Mucosa of descending colon (tissue), 3 donors: ENCODE measurements at places on chromosomes 11 and 22. TPM values are rescaled to one million over a fixed set of nuclear protein-coding genes. Genes with fewer than 3 reads are reported as not detected.

DNA sequence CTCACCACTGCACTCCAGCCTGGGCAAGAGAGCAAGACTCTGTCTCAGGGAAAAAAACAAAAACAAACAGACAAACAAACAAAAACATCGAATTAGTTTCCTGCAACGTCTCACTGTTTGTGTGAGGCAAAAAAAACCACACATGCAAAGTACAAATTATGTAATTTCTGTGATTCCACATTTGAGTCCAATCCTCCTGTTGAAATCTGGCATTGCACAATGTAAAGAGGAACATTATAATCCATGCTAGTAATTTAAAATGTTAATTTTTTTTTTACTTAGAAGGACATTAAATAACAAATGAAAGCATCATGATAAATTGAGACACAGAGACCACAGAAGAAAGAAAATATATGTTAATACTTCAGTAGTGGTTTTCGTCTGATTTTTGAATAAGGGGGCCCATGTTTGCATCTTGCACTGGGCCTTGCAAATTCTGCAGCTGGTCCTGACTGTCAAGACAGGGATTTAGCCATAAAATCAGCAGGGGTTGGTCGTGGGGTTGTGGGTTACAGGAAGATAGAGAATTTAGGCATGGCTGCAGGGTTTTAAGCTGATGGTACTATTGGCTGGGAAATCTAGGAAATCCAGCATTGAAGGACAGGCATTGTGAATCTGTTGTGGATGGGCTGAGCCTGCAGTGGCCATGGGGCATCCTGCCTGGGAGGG is 102.6 kb upstream of the ALDH3B2 start:
- DNase-seq, result no peak

- no peak for DNase-seq
Observed at GRCh38 chr11:130269326-130269943, 45.3 kb downstream of the ZBTB44 start.

GRCh38 chr22:44811141-44811540 is 58.8 kb downstream of the ARHGAP8 start:
- no peak for DNase-seq

GRCh38 chr11:115257678-115258077 is 246.5 kb downstream of the CADM1 start:
- no peak for DNase-seq

DNA sequence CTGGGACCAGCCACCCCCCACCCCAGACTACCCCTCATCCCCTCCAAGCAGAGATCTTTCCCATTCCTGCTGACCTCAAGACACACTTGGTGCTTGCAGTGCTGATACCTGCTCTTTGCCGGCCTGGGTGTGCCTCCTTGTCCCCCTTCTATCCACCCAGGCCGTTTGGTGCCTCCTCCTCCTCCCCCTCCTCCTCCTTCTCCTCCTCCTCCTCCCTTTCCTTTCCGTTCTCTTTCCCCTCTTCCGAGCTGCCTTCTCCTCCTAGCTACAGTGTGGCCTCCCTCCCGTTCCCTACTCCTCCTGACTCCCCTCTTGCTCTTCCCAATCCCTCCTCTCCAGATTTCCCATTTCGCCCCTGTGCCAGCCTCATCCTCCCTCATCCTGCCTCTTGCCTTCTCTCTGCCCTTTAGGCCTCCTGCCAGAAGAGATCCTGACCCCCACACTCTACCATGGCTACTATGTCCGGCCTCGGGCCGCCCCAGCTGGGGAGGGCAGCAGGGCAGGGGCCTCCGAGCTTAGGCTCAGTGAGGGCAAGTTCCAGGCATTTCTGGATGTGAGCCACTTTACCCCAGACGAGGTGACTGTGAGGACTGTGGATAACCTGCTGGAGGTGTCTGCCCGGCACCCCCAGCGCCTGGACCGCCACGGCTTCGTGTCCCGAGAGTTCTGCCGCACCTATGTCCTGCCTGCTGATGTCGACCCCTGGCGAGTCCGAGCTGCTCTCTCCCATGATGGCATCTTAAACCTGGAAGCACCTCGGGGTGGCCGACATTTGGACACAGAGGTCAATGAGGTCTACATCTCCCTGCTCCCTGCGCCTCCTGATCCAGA is 712 bp downstream of the HSPB2 start:
- DNase-seq, result no peak

Gene OR5I1
- total RNA-seq, result not detected

Gene OR52E8
- total RNA-seq, result not detected

Gene C22orf39
- total RNA-seq, result 28.0 TPM

DNA sequence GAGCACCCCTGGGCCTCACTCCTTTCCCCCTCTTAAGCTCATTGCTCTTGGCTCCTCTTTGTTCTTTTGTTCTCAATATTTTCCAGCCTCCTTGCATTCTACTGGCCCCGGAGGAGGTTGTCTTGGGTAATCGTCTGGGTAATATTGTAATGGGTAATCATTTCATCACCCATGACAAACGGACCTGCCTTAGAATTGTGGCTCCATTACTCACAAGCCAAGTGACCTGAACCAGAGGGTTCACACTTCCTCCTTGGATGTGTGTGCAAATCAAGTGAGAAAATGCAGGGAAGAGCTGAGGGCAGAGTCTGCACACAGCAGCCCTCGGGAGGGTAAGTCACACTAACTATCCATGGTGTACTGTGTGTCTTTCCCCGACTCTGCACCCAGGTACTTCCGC is 305.0 kb downstream of the BUD13 start:
- DNase-seq, result no peak

Gene NOX4
- 1.2 TPM for total RNA-seq

- DNase-seq, result peak; percentile 39
Observed at GRCh38 chr11:66331542-66332370, 4.5 kb downstream of the RIN1 start.

DNA sequence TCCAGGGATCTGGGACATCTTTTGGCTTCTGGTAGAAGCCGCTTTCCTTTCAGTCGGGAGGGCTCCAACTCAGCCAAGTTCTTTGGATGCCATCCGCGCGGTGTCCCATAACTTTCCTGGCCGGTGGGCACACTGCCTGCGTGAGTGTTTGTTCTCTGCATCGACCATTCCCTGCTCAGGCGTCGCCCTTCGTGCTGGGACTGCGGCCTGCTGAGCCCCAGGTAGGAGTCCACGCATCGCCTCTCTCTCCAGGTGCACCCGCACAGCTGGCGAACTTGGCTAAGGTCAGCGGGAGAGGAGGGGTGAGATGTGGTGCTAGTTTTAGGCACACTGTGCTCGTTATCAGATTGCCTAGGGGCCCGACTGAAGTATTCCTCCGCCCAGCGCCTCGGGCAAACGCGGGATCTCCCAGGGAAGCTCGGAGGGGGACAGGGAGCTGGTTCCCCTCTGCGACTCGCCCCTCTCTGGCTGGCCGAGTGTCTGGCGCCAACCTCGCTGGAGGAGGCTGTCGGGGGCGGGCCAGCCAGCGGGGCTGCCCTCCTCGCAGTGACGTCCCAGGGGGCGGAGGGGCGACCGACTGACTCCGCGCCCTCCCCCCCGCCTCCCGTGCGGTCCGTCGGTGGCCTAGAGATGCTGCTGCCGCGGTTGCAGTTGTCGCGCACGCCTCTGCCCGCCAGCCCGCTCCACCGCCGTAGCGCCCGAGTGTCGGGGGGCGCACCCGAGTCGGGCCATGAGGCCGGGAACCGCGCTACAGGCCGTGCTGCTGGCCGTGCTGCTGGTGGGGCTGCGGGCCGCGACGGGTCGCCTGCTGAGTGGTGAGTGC is at the start of gene LAYN:
TSS of gene LAYN (plus strand) at position 607 of the 823 bp plus-strand sequence. CDS start at position 731, 124 bp downstream.
- peak; percentile 53 for DNase-seq

Gene UBQLNL
- total RNA-seq, result 0.32 TPM

Gene SERPIND1
- not detected for total RNA-seq

DNA sequence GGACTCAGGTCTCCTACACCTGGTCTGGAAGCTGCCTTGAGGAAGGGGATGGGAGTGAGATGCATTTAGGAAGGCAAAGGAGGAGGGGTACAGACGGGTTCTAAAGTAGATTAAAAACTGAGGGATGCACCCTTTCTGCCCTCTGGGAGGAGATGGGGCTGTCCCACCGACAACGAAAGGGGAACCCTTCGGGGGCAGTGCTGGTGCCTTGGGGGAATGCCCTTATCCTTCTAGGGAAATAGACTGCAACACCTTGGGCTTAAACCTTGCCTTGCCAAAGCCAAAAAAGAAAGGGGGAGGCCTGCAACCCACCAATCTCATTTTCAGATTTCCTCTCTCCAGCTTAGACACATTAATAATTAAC is 89.8 kb downstream of the PLEKHA7 start:
- DNase-seq, result no peak

GRCh38 chr22:21652547-21653545 is 10.7 kb downstream of the SDF2L1 start:
- no peak for DNase-seq
